ENCODE measurements at places on chromosomes 7 and 10.

GRCh38 chr7:51587604-51588003, 271.0 kb upstream of the COBL start:
- DNase-seq = no peak

GRCh38 chr10:101373063-101373462, 19.1 kb downstream of the BTRC start:
- no peak for DNase-seq

DNA sequence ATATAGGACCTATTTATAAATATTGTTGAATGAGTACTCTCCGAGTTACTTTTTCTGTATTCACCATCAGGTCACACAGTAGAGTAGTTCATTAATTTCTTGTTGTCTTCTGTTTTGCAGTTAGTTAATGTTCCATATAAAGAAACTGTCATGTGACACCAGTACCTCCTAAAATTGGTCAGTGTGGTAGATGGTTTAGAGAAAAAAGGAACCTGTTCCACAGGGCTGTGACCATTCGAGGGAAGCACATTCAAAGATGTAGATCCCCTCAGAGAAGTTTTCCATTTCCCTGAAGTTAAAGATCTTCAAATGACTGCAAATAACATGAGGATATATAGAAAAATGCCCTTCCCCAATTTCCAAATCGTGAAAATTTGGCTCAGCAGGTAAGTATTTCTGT, 45.7 kb downstream of the PRPF18 start:
- DNase-seq = no peak

GRCh38 chr7:137846549-137846826, 286 bp downstream of the DGKI start:
- DNase-seq = no peak

DNA sequence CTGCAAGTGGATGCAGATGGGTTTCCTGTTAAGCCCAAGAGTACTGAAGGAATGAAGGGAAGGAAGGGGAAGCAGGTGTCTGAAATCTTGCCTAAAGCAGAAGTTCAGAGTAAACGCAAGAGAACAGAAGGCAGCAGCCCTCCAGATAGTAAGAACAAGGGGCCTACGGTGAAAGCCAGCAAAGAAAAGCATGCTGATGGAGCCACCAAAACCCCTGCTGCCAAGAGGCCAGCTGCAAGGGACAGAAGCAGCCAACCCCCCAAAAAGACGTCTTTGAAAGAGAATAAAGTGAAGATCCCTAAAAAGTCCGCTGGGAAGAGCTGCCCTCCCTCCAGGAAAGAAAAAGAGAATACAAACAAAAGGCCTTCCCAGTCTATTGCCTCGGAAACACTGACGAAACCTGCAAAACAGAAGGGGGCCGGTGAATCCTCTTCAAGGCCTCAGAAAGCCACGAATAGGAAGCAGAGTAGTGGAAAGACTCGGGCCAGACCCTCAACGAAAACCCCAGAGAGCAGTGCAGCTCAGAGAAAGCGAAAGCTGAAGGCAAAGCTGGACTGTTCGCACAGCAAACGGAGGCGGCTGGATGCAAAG, 152.5 kb downstream of the LCOR start:
- no peak for DNase-seq

DNA sequence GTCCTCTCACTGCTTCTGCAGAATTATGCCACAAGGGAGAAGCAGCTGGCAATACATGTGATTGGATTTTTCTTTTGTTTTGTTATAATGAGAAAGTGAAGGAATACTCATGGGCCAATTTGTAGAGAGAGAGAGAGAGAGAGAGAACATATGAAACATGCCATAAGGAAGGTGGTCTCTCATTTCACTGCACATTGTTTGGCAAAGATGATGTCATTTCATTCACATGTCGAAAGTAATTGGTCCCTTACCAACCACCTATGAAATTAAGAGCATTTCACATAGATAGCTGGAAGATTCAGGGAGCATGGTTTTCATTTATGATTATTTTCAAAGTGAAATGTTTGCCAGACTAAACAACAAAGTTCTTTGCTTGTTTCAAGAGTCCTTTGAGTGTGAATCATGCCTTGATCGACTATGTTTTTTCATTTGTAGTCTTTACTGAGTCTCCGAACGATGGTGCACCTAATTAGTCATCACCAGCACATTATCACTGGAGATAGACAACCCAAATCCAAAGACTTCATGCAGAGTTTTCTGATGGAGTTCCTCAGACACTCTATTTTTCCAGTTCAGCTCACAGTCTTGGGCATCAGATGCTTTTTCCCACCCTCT, 130.1 kb upstream of the ZEB1 start:
- no peak for DNase-seq

- no peak for DNase-seq
These were observed 520 bp upstream of the MICU1 start for GRCh38 chr10:72626444-72626754.

GRCh38 chr7:102908676-102909075, 4.1 kb upstream of the LRRC17 start:
- no peak for DNase-seq

DNA sequence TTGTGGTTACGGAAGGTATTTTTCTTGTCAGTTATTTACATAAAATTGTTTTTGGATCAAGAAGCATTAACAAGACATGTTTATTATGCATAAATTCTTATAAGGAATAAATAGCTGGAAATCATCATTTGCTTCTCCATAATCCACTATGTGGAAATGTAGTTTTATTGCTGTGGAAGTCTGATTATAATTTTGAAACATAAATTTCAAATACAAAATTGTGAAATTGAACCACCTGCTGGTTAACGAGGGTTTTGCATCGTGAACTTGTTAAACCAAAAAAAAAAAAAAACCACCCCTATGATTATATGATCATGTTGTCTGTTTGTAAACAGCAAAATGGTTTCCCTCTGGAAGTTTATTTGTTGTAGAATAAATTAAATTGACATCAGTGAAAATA, 25.9 kb downstream of the ABRAXAS2 start:
- no peak for DNase-seq

DNA sequence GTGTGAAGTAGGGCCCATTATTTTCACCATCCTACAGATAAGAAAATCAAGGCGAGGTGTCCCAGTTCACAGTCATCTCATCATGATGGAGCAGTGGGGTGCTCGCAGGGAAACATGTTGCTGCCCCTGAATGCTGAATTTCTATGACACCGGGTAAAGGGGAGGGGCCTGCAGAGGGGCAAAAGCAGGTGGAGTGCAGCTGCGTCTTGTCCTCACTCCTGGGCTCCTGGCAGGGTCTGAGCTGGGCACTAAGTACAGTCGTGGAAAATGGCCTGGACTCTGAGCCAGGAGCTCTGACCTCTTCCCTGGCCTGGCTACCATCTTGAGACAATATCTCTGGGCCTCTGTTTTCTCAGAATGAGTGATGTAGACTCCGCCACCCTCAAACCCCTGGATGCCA, 253.1 kb upstream of the PITRM1 start:
- no peak for DNase-seq

DNA sequence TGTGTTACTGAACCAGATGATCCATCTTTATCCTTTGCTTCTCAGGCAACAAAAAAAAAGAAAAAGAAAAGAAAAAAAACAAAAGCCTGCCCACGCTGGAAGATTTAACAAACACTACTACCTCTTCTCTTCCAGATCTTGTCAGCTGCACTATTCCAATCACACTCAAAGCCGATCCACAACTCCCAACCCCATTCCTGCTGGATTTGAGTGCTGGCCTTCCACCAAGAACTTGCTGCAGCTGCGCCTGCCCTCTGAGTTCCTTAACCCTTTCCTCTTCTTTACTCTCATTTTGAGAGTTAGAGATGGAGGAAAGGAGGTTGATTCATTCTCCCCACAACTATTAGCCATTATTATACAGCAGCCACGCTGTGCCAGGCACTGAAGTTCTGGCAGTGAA, 16.0 kb upstream of the ITGA8 start:
- no peak for DNase-seq

GRCh38 chr7:87413951-87414793, 61.3 kb downstream of the ABCB4 start:
- no peak for DNase-seq

- no peak for DNase-seq
These were observed 179.2 kb downstream of the NXPH1 start for GRCh38 chr7:8612584-8612983.

DNA sequence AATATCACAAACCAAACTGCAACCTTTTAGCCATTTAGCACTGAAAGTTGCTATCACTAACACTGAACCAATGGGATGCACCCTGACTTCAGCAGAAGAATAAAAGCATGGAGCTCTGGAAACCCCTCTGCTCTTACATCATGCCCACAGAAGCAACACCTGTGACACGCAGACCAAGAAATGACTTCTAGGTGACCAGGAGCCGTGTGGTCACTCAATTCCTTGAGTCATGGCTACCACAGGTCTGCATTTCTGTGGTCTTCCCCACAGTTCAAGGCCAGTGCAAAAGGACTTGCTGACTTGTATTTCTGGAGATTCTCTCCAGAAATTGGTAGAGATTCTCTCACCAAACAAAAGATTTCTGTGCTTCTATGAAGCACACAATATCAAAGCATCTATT, 38.3 kb downstream of the NRCAM start:
- no peak for DNase-seq

- no peak for DNase-seq
These were observed 69.1 kb downstream of the MBL2 start for GRCh38 chr10:52703451-52703850.

- no peak for DNase-seq
These were observed 4.0 kb downstream of the BRAF start for GRCh38 chr7:140920745-140921144.
